Dermis blood vessel endothelial cell (primary cell): ENCODE measurements at places on chromosomes 13 and 19.

- DNase-seq, result no peak
Observed at GRCh38 chr13:51271528-51272085, 49.4 kb downstream of the FAM124A start.

DNA sequence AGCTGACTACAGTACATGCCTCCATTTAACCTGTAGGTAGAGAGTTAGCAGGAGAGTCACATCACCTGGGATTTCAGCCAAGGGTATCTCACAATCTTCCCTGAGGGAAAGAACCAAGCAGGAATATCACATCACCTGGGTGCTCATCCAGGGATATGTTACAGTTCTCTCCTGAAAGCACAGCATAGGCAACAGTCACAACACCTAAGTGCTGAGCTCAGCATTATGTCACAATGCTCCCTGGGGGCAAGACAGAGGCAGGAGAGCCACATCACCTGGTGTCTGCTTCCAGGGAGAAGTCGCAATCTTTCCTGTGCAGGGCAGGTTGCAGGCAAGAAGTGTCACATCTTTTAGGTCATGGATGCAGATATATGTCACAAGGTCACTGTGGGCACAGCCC is 9.4 kb upstream of the ZNF91 start:
- no peak for DNase-seq

DNA sequence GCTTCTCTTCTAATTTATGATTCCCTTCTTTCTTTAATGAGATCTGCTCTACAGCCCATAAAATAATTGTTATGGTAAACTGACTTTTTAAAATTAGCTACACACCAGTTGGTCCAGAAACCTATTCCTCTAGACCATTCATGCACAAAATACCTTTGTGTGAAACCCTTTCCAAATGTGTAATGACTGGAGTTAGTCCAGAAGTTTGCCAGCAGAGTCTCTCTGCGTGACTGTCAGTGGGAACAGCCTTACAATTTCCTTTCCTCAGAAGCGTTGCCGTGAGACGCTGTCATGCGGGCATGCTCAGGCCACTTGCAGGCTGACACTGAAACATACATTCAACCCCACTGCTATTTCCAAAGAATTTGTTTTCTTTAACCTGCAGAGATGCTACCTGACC is 965.2 kb downstream of the PCDH9 start:
- DNase-seq, result no peak

- no peak for DNase-seq
Observed at GRCh38 chr13:109309625-109310363, 476.6 kb downstream of the IRS2 start.

DNA sequence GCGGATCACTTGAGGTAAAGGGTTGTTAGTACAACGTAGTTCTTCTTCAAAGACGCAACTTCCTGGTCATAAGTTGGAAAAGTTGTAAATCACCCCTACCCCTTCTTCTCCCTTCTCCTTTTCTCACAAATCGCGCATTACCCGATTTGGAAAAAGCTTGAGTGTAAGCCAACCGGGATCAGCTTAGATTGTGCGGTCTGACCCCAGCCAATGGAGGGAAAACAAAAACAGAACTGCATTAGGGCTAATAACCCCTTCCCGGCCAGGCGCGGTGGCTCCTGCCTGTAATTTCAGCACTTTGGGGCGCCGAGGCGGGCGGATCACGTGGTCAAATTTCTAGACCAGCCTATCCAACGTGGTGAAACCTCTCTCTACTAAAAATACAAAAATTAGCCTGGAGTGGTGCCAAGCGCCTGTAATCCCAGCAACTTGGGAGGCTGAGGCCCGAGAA is 806 bp downstream of the ZNF90 start:
- peak; percentile 6 for DNase-seq

DNA sequence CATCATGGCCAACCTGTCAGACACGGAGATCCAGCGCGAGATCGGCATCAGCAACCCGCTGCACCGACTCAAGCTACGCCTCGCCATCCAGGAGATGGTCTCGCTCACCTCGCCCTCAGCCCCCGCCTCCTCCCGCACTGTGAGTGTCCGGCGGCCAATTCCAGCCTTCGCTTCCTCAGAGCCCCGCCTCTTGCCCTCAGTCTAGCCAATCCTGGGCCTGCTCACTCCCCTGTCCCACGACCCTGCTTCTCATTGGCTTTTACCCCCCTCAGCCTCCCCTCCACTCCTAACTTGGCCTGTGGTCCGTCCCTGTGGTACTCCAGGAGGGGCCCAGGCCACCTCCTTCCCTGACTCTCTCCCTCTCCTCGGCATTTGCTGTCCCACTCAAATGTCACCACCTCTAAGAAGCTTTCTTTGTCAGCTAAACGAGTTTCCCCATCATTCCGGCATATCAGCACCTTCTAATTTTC is 12.3 kb downstream of the HRC start:
- peak; percentile 94 for DNase-seq

- DNase-seq, result peak; percentile 49
Observed at GRCh38 chr13:97142452-97142851, 79.7 kb upstream of the MBNL2 start.
